ENCODE measurements at places on chromosomes 3 and 15. TPM values are rescaled to one million over a fixed set of nuclear protein-coding genes. Genes with fewer than 3 reads are reported as not detected.
A peak's percentile ranks its signal among the peaks of the same experiment; 100 is the strongest.

Gene TM4SF1
- total RNA-seq = 366 TPM

Gene ATP8B4
- total RNA-seq = 0.54 TPM

Gene LDHAL6B
- total RNA-seq = not detected

Gene C3orf38
- total RNA-seq = 16.7 TPM

- DNase-seq = no peak
Measured at GRCh38 chr15:41056810-41057209, 59.3 kb downstream of the INO80 start.

GRCh38 chr3:126267169-126267975 lies 87.0 kb upstream of the ALDH1L1 start:
- peak; percentile 91 for DNase-seq

- DNase-seq = no peak
Measured at GRCh38 chr3:196604548-196604947, 34.9 kb upstream of the NRROS start.

DNA sequence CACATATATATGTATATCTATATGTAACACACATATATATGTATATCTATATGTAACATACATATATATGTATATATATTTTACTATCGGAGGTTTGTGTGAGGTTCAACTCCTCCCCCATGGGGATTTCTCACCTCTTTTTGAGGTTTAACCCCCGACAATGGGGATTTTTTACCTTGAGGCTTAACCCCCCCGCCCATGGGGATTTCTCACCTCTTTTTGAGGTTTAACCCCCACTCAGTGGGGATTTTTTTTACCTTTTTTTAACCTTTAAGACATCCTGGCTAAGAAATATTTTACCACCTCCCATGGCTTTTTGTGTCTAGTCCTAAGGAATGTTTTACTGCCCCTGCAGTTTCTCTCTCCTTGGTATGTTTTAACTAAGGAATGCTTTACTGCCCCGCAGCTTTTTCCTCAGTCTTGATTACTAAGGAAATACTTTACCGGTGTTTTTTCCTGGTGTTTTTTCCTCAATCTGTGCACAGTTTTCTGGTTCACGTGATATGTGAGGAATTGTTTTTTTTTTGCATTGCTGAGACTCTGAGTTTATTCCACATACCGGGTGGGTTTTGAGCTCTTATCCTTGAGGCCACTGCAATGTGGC lies 185.2 kb downstream of the KLF13 start:
- no peak for DNase-seq
